NCI-H187 (cell line): ENCODE measurements at places on chromosomes 12 and 14.

DNA sequence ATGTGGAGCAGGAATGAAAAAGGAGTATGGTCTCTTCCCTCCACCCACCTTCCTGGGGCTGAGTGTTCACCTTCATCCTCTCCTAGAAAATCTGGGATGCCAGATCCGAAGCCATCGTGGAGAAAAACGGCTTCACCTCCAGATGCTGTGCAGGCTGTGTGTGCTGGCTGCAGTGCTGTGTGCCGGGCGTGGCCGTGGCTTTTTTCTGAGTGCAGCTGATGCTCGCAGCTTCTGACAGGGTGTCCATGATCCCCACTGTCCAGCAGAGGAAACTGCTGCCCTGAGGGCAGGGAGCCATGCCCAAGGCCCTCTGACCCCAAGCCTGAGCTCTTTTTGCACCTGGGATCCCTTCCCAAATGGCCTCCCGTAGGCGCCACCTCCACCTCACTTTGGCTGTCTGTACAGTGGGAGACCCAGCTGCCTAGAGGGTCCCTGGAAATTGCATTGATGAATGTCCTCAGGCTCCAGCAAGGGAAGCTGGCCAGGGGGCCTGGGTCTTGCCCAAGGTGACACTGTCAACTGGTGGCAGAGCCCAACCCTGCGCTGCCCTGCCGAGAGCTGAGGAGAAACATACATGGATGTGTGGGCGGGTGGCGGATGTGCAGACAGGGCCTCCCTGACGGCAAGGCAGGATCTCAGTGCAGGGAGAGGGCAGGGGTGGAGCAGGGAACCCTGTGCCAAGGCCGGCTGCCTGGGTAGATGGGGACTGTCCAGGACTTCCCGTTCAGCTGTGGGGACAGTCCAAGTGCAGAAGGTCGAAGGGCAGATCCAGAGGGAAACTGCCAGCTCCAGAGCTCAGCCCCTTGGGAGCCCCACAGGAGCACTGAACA is 53.3 kb downstream of the BEGAIN start:
- DNase-seq, result no peak

DNA sequence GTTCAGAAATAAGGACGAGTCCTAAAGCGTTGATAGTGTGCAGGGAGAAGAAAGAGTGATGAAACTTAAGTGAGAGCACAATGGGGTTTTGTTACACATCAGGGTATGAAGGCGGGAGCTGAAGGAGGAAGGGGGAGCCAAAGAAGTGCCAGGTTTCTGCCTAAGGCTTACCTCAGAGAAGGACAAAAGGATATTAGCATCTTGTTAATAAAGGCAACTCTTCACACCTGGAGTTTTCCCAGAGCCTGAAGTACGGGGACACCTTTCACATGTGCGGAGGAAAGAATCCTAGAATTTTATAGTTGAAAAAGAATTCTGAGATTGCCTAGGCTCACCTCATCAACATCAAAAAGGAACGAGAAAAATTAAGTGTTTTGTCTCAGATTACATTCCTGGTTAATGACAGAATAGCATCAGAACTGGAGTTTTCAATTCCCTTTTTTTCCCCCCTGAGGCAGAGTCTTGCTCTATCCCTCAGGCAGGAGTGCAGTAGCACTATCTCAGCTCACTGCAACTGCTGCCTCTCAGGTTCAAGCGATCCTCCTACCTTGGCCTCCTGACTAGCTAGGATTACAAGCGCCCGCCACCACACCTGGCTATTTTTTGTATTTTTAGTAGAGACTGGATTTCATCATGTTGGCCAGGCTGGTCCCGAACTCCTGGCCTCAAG is 2.2 kb upstream of the SAV1 start:
- no peak for DNase-seq

- no peak for DNase-seq
Measured at GRCh38 chr14:75123991-75124390, 2.9 kb downstream of the NEK9 start.

GRCh38 chr12:110371408-110372055 is 32.0 kb downstream of the ANAPC7 start:
- DNase-seq, result peak; percentile 73

DNA sequence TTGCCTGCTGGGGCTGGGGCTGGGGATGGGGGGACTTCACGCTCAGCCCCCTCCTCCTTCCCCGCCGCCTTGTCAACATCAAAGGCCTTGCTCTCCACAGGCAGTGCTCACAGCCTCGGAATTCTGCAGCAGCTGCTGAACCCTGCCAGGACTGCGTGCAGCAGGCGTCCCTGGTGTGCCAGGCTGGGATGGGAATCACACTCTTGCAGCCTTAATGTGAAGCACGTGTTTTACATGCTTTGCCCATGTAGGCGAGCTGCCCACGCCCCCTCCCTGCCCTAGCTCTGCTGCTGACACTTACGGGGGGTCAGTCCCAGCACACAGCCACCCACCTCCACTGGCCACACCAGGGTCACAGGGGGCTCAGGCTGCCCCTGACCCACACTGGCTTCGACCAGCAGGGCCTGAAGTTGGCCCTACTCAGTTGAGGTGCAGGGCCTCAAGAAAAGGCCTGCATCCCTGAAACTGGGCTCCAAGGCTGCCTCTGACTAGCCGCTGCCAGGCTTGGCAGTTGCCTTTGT is 276.2 kb upstream of the RTL1 start:
- DNase-seq, result no peak

DNA sequence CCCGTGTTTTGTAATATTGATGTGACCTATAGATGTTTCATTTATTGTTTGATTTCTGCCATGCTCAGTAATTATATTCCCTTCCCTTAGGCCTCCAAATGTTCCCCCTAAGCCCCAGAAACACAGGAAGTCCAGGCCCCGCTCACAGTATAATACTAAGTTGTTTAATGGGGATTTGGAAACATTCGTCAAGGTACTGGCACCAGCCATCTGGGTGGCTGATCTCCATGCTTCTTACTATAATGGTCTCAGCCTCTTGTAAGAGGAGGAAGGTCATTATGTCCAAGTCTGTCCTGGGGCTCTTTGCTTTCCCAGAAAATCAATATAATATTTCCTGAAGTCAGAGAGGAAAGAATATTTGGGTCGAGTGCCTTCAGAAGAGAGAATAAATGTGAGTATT is 130.9 kb downstream of the KICS2 start:
- DNase-seq, result no peak

DNA sequence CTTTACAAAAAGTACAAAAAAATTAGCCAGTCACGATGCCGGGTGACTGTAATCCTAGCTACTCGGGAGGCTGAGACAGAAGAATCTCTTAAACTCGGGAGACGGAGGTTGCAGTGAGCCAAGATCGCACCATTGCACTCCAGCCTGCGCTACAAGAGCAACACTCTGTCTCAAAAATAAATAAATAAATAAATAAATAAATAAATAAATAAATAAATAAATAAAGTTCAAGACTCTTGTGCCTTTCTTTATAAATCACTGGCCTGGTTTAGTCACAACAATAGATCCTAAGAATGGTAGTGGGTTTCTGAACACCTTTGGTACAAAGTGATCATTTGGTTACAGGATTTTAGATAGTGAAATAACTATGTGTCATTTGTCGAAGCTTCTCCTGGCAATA is 46.1 kb downstream of the ARL1 start:
- no peak for DNase-seq

DNA sequence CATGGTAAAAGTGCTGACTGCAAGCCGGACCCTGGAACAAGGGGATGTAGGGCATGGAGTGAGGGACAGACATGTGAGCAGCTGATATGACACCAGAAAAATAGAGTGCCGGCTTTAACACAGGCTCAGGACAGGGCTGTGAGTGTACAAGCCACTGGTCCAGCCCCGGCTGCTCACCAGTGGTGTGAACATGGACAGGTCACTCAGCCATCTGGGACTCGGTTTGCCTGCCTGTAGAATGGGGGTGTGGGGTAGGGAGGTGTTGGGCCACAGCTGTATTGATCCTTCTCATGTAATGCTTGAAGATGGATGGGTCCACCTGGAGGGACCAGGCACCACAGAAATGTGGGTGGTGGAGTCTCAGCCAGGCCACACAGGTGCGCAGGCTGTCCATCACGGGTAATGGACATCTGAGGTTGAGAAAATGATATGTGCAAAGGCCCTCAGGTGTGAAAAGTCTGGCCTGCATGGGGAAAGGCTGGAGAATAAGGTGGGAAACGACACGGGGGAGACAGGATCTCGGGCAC is 10.6 kb upstream of the KRT74 start:
- DNase-seq, result no peak

DNA sequence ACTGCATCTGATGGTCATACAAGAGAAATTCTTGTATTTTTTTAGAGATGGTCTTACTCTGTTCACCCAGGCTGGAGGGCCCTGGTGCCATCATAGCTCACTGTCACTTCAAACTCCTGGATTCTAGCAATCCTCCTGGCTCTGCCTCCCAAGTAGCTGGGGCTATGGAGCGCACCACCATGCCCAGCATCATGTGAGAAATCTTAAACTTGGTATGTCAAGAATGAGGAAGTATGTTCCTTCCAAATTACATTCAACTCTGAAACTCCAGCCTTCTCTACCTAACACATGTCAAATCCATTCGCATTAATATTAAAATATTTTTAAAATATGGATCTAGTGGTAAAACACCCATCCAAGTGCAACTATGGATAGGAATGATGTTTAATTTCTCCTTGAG is 27.5 kb upstream of the CDKN3 start:
- no peak for DNase-seq

DNA sequence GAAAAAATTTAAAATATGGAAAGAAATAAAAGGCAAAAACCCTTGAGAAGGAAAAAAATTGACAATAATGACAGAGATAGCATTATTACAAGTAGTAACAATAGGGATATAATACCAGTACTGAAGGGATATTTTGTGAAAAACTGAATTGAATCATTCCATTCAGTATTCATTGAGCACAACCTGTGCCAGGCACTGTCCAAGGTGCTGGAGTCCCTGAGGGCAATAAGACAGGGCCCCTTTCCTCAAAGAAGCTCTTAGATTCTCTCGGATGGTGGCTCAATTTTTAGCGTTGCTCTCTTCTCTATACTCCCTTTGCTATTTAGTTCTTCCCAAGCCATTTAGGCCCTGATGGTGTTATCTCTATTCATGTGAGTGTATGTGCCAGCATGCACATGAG is 34.3 kb upstream of the GAS2L3 start:
- DNase-seq, result no peak

DNA sequence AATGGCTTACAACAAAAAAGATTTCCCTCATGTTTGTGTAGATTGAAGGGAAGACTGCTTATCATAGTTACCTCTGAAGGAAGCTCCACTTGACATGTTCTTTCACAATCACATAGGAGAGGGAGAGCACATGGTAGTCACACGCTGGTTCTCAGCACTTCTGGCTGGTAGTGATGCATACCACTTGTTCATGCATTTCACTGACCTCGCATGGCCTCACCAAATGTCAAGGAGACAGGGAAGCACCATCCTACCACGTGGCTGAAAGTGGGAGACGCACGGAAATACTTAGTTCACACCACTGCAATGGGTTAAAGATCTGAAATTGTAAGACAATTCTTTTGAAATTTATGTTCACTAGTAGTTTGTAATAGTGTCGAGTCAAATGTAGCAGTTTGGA is 74.0 kb downstream of the PDE3A start:
- no peak for DNase-seq

DNA sequence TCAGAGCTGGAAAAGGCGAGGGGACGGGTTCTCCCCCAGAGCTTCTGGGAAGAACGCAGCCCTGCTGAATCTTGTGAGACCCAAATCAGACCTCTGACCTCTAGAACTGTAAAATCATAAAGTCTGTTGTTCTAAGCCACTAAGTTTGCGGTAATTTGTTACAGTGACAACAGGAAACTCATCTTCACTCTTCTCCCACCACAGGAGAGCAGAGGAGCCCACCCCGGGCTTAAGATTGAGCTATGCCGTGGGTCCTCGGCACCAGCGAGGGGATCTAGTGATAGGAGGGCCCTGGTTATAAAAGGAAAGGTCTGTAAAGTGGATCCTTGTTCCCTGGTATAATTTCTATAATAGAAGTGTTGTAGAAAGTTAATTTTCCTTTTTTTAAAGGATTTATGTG is 7.6 kb downstream of the MLXIP start:
- no peak for DNase-seq

- DNase-seq, result no peak
Measured at GRCh38 chr14:21248739-21249411, 20.4 kb downstream of the HNRNPC start.

DNA sequence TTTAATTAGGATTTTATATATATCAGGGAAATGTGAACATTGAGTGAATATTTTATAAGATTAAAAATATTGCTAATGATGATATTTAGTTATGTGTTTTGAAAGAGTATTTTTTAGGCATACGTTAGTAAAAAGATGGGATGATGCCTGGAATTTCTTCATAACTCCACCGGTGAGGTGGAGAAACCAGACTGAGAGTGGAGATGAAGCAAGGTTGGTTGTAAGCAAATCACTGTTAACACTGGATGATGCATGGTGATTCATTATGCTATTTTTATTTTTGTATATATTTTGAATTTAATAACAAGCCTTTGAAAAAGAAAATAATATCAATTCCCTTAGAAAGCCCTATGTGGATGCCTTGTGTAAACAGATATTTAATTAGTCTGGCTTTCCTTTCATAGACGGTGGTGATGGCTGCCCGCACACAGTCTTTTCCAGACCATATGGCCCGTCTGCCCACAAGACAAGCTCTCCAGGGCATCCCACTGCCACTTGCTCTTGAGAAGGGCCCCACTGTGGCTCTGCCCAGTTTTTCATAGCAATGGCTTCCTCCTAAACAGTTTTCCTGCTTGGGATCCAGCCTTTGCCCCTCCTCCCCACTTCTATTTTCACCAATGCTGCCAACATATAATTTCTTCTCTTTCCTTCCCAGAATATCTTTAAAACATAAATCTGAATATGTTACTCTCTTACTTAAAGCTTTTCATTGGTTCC is 95.4 kb downstream of the HELB start:
- DNase-seq, result no peak

DNA sequence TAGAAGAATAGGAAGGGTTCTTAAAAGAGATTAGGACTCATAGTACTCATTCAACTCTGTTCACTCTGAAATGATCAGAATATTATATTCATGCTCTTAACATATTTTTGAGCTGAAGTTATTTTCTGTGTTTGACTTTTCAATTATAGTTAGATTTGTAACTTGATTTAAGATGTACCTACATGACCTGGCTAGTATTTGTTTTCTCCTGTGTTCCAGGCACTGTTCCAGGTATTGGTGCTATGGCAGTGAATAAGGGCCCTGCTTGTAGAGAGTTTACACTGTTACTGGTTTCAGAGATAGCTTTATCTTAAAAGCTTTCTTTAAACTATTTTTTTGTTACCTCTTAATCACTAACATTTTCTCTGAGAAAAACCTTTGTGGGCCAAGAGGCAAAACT is 19.1 kb upstream of the SLC17A8 start:
- no peak for DNase-seq

DNA sequence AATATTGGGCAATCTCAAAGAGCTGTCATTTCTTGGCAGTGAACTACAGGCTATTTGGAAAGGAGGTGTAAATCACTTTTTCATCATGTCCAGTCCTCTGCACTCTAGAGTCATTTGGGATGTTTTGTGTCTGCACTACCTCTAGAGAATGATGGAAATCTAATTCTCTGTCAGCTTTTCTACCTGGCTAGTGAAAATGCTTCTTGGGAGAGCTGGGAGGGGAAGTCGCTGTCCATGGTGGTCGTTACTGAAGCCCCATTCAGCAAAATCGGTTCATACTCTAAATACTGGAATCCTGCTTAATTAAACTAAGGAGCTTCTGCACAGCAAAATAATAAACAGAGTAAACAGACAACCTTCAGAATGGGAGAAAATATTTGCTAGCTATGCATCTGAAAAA is 251.8 kb downstream of the APAF1 start:
- DNase-seq, result no peak

- no peak for DNase-seq
Measured at GRCh38 chr14:24843494-24843893, 206.5 kb downstream of the STXBP6 start.

GRCh38 chr14:22865424-22866405 is 5.8 kb upstream of the LRP10 start:
- no peak for DNase-seq

- DNase-seq, result no peak
Measured at GRCh38 chr14:101074196-101075024, 170.9 kb upstream of the RTL1 start.
